CD4-positive, alpha-beta T cell treated with Interleukin-1 beta for 1 hour (primary cell): ENCODE measurements at places on chromosomes 6 and 20.

- no peak for DNase-seq
Measured at GRCh38 chr20:18224968-18225568, 63.3 kb upstream of the ZNF133 start.

- no peak for DNase-seq
Measured at GRCh38 chr20:49797344-49797615, 15.3 kb upstream of the SLC9A8 start.

DNA sequence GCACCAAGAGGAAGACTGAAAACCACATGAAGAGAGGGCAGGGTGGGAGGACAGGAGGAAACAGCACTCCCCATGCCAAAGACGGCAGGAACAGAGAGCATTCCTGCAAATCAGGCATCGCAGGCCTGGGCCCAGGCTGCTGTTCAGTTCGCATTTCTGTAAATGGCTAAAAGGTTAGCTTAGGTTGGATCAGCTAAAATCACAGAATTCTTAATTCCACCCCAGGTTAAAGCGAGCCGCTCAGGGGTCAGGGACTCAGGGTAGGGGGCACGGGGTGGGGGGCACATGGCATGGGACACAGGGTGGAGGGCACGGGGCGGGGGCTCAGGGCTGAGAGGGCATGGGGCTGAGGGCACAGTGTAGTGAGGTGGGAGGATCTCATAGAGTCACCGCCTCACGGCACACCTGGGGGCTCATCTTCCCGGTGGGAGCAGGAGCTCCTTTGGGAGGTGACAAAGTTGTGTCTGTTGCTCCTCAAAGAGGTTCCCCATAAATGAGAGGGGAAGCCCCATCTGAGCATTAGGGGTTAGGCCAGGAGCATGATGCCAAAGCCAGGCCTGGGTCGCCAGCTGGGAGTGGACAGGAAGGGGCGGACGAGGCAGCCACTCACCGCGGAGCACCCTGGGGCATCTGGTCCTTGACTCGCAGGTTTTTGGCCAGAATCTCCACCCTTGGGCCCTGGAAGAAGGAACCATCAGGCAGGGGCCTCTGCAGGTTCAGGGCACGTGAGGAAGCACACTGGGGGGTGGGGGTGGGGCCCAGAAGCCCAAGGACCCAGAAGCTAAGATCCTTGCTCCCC lies 200.7 kb downstream of the PREX1 start:
- DNase-seq, result no peak

- no peak for DNase-seq
Measured at GRCh38 chr6:89251170-89251569, 34.0 kb upstream of the GABRR1 start.

DNA sequence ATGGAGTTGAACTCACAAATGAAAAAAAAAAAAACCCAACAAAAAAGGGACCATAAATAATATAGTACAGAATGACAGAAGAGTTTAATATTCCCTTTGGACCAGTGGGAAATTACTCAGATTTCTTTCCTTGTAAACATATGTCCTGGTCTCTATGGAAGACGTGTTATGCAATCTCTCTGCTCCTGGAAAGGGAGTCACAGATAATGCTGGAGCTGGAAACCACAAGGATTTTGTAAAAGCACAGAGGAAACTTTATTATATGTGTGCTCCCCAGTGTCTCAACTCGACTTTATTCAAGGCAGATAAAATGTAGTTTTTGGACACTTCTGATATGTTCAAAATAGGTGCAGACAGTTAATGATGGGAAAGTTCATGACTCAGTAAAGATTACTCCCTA lies 88.1 kb upstream of the ZFP64 start:
- DNase-seq, result no peak

GRCh38 chr6:2733736-2734480 lies 16.8 kb downstream of the MYLK4 start:
- no peak for DNase-seq

DNA sequence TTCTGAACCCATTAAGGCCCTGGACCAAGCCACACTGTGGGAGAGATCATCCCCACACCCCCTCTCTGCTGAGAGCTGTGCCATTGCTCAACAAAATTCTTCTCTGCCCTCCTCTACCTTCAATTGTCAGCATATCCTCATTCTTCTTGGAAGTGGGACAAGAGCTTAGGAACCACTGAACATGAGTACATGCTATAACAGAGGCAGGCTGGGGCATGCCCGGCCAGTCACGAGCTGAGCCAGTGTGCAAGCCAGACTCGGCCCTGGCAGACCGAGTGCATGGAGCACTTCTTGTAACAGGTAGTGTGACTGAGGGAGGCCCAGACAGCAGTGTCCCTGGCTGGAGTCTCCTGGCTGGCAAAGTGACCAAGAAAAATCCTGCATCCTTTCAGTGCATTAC lies 149.2 kb downstream of the MOXD1 start:
- no peak for DNase-seq
